ENCODE measurements at places on chromosomes 13 and 19. TPM values are rescaled to one million over a fixed set of nuclear protein-coding genes. Genes with fewer than 3 reads are reported as not detected.
A peak's percentile ranks its signal among the peaks of the same experiment; 100 is the strongest.

DNA sequence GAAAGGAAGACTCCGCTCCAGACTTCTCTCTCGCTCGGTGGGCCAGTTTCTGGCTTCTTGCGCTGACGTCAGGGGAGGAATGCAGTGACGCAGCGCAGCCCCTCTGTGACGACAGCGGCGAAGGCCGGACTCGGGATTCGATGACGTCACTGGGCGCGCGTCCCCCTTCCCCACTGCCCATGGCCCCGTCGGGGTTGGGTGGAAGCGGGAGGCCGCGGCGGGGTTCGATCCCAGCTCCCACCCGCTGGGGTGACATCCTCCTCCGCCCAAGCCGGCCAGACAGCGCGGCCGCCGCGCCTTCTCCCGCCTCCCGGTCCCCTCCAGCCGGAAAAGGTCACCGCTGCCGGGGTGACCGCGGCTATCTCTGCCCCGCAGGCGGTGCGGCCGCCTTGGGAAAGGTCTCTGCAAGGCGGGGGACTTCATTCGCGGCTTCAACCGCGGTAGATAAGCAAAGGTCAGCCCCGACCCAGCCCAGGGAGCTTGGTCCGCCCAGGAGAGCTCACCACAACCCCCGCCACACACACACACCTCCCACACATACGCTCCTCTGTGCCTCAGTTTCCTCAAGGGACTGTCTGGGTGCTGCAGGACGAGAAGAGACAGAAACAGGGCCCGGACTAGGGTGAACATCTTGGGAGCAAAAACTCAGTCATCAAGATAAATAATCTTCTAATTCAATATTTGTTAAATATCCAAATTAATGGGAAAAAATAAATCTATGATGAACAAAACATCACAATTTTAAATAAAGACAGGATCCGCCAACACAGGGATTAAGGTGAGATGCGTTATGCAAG is 844 bp upstream of the RFX1 start:
- H3K27ac ChIP-seq, result peak overlapping the region; percentile 96
- peaks cover 4% of the 10 kb centered on the region for H3K4me1 ChIP-seq
- no peaks in the 10 kb centered on the region for H3K36me3 ChIP-seq
- DNase-seq, result no peak

DNA sequence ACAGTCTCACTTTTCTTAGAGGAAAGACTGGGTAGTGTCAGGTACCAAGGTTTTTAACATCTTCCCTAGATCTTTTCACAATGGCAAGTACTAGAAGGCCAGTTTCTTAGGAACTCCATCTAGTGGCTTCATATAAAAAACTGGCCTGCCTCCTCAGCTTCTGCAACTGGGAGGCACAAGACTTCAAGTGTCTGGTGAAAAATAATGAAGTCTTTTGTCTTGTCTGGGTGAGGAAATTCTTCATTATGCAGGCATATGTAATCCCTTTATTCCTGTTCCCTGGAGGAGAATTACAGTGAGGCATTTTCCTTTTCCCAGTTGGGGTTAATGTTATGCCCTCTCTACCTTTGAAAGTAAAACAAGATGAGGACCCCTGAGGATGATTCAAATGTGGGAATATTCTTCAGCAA is 300.5 kb downstream of the NALCN start:
- no peak for DNase-seq
- no peak overlapping the region for H3K4me3 ChIP-seq
- no peaks in the 10 kb centered on the region for H3K36me3 ChIP-seq

DNA sequence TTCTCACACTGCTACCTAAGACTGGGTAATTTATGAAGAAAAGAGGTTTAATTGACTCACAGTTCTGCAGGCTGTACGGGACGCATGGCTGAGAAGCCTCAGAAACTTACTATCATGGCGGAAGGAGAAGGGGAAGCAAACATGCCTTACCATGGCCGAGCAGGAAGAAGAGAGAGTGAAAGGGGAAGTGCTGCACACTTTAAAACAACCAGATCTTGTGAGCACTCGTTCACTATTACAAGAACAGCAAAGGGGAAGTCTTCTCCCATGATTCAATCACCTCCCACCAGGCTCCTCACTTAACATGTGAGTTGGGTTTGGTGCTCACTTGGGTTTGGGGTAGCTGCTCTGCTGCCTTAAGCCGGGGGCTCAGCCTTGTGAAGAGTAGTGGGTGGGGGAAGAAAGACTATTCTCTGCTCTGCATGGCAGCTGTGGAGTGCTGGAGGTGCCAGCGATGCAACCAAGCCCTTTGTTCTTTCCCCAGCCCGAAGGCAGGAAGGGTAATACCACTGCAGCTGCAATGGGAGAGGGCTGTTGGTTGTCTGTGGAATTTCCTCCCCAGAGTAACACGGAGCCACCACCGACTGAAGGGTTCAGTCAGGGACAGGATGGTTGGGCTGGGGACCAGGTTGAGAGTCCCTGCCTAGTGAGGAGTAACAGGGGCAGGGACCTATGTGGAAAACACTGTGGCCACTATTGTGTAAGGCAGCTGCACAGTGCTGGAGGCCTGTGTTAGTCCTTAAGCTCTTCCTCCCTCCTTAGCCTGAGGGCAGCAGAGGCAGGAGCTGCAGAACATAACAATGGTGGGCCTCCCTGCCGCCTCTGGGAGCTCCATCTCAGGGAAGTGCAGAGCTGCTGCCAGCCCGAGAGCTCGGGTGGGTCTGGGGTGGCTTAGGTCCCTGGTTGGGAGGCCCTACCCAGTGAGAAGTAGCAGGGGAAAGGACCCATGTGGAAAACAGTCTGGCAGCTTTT is 1262.5 kb downstream of the EFNB2 start:
- no peaks in the 10 kb centered on the region for H3K27me3 ChIP-seq
- no peak overlapping the region for H3K4me3 ChIP-seq
- H3K36me3 ChIP-seq, result no peaks in the 10 kb centered on the region
- no peak overlapping the region for H3K27ac ChIP-seq

GRCh38 chr19:8512115-8512967 is 1.6 kb downstream of the ZNF414 start:
- peaks cover 2% of the 10 kb centered on the region for H3K36me3 ChIP-seq
- no peak overlapping the region for H3K4me3 ChIP-seq
- no peaks in the 10 kb centered on the region for H3K27me3 ChIP-seq
- peaks cover 11% of the 10 kb centered on the region for H3K4me1 ChIP-seq
- no peak for DNase-seq
- H3K27ac ChIP-seq, result no peak overlapping the region

CYP4F12 gene
- total RNA-seq, result 4.0 TPM

- no peak overlapping the region for H3K4me3 ChIP-seq
- no peak overlapping the region for H3K27ac ChIP-seq
- no peaks in the 10 kb centered on the region for H3K27me3 ChIP-seq
- H3K4me1 ChIP-seq, result no peaks in the 10 kb centered on the region
- DNase-seq, result no peak
Observed at GRCh38 chr13:50783717-50784290, 59.7 kb downstream of the DLEU7 start.

All from lung (tissue), 17 donors.